ENCODE measurements at places on chromosomes 7 and 10. TPM values are rescaled to one million over a fixed set of nuclear protein-coding genes. Genes with fewer than 3 reads are reported as not detected.
A peak's percentile ranks its signal among the peaks of the same experiment; 100 is the strongest.

DNA sequence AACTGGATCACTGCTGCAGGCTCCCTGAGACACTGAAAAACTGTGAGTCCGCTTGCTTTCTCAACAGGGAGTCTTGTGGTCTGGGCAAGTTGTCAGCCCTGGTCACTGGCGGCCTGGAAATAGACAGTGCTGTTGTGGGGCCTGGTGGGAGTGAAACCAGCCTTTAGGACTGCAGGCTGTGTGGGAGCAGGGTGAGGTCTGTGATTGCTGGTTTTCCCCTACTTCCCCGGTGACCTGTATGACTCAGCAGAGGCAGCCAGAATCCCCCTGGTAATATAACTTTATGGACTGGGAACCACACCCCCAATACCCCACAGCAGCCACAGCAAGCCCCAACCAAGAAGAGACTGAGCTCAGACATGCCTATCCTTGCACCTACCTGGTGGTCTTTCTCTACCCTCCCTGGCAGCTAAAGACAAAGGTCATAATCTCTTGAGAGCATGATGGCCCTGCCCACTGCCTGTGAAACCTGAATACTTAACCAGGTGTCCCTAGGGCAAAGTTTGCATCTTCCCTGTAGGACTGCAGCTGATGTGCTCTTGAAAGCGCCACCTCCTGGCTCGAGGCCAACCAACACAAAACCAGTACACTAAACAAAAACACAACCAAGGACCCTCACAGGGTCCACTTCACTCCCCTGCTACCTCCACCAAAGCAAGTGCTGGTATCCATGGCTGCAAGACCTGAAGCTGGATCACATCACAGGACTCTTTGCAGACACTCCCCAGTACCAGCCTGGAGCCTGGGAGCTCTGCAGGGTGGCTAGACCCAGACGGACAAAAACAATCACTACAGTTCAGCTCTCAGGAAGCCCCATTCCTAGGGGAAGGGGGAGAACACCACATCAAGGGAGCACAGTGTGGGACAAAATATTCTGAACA is 7.2 kb upstream of the ADAM22 start:
- DNase-seq = peak; percentile 42

- DNase-seq = no peak
Observed at GRCh38 chr10:6164271-6165095, 38.2 kb upstream of the PFKFB3 start.

The ELOVL3 gene
- not detected for total RNA-seq

DNA sequence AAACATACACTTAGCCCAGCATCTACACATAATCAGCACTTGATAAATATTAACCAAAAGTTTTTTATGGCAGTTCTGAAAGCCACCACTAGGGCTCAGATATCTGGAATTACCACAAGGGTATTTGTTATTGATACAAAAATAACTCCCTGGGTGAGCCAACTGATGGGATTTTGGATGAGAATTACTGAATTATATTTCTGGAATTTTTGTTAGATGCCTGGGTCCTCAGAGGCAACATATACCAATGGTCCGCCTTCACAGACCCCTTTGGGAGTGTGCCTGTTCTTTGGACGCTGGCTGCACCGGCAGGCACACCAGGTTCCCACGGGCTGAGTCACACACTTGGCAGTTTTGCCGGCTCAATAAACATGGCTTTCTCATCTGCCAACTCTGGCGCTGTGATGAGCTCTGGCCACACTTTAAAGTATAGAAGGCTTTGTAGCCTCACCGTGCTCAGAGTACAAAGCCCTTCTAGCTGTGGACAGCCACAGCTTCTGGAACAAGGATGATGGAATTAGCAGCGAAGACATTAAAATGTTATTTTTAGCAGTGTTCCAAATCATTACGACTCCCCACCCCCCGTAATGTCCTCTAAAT is 24.5 kb upstream of the EEPD1 start:
- peak; percentile 86 for DNase-seq

GRCh38 chr10:94005050-94005449 is 11.3 kb downstream of the PLCE1 start:
- DNase-seq = peak; percentile 72

DNA sequence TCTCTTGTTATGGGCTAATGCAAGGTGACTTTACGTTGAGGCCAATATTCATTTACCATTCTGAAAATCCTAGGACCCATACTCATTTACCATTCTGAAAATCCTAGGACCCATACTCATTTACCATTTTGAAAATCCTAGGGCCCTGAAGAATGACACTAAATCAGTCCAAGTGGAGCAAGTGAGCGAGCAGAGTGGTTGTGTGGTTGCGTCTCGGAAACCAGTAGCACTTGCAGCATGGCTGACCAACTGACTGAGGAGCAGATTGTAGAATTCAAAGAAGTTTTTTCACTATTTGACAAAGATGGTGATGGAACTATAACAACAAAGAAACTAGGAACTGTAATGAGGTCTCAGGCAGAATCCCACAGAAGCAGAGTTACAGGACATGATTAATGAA is 6.9 kb downstream of the SAR1A start:
- no peak for DNase-seq

GRCh38 chr10:113341138-113341537 is 211.7 kb upstream of the HABP2 start:
- DNase-seq = no peak
